Naive thymus-derived CD4-positive, alpha-beta T cell (primary cell): ENCODE measurements at places on chromosomes 4 and X. TPM values are rescaled to one million over a fixed set of nuclear protein-coding genes. Genes with fewer than 3 reads are reported as not detected.

TCEAL2 gene
- polyA plus RNA-seq, result 0.45 TPM

GYPA gene
- not detected for polyA plus RNA-seq

- H3K4me1 ChIP-seq, result no peaks in the 10 kb centered on the region
- no peak overlapping the region for H3K4me3 ChIP-seq
- DNase-seq, result no peak
- no peak overlapping the region for H3K27ac ChIP-seq
These were observed 458.5 kb downstream of the AFF2 start for GRCh38 chrX:148958901-148959300.

- no peak for DNase-seq
- no peaks in the 10 kb centered on the region for H3K36me3 ChIP-seq
- no peak overlapping the region for H3K4me3 ChIP-seq
These were observed 759.3 kb downstream of the FSTL5 start for GRCh38 chr4:161404346-161405110.

- DNase-seq, result no peak
- no peaks in the 10 kb centered on the region for H3K27me3 ChIP-seq
- no peaks in the 10 kb centered on the region for H3K36me3 ChIP-seq
- no peak overlapping the region for H3K4me3 ChIP-seq
These were observed 148.6 kb upstream of the FMR1 start for GRCh38 chrX:147763131-147763530.

DNA sequence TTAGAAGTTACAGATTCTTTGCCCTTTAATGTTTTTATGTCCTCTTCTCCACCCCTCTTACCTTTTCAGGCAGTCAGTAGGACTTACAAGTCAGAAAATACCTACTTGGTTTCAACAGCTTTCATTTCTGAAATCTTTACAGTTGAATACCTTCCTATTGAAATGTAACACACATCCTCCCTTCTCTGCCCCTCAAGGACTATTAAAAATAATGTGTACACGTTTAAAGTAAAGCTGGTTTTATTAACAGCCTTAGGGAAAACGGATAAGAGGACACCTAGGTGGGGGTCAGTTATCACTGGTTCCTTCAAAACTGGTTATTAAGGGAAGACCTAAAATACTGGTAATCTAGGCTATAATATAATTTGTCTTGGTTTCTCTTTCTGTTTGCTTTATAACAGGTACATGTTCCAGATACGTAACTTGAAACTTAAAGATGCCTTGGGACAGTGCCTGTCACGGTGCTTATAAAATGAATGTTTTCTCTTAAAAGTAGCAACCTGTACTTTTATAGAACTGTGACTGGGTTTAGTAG lies 1.8 kb downstream of the CCSER1 start:
- DNase-seq, result no peak
- no peak overlapping the region for H3K4me3 ChIP-seq
- H3K4me1 ChIP-seq, result no peaks in the 10 kb centered on the region
- H3K27me3 ChIP-seq, result no peaks in the 10 kb centered on the region

DNA sequence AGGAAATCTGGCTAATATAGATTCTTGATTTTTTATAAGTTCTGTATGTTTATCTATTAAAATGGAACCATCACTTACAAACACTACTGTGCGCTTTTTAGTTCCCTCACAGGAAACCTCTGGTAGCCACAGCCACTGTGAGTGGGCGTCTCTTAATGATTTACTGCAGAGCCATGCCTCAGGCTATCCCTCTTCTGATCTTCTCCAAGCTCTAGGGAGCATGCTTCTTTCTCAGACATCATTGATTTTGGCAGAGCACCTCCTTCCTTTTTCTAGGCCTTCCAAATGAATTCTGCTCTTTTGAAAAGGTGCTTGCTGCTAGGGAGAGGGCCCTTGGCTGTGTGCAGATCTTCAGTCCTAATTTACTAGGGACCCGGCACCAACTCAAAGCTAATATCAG lies 61.1 kb upstream of the STS start:
- H3K36me3 ChIP-seq, result no peaks in the 10 kb centered on the region
- peaks cover 26% of the 10 kb centered on the region for H3K4me1 ChIP-seq
- no peaks in the 10 kb centered on the region for H3K27me3 ChIP-seq
- H3K27ac ChIP-seq, result no peak overlapping the region

- H3K4me3 ChIP-seq, result no peak overlapping the region
- no peaks in the 10 kb centered on the region for H3K4me1 ChIP-seq
- H3K27me3 ChIP-seq, result no peaks in the 10 kb centered on the region
- H3K27ac ChIP-seq, result no peak overlapping the region
- no peaks in the 10 kb centered on the region for H3K36me3 ChIP-seq
- no peak for DNase-seq
These were observed 63.1 kb downstream of the ATP11C start for GRCh38 chrX:139869796-139870195.

DNA sequence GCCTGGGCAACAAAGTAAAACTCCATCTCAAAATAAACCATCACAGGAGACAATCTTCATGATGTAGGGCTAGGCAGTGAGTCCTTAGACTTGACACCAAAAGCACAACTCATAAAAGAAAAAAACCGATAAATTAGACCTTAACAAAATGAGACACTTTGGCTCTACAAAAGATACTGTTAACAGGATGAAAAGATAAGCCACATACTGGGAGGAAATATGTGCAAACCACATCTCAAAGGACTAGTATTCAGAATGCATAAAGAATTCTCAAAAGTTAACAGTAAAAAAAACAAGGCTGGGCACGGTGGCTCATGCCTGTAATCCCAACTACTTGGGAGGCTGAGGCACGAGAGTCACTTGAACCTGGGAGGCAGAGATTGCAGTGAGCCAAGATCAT lies 13.2 kb downstream of the EFHC2 start:
- no peaks in the 10 kb centered on the region for H3K27me3 ChIP-seq
- H3K4me1 ChIP-seq, result peaks cover 8% of the 10 kb centered on the region
- no peak overlapping the region for H3K4me3 ChIP-seq
- H3K36me3 ChIP-seq, result no peaks in the 10 kb centered on the region
